ENCODE measurements at places on chromosomes 7 and 10. TPM values are rescaled to one million over a fixed set of nuclear protein-coding genes. Genes with fewer than 3 reads are reported as not detected.
A peak's percentile ranks its signal among the peaks of the same experiment; 100 is the strongest.

DNA sequence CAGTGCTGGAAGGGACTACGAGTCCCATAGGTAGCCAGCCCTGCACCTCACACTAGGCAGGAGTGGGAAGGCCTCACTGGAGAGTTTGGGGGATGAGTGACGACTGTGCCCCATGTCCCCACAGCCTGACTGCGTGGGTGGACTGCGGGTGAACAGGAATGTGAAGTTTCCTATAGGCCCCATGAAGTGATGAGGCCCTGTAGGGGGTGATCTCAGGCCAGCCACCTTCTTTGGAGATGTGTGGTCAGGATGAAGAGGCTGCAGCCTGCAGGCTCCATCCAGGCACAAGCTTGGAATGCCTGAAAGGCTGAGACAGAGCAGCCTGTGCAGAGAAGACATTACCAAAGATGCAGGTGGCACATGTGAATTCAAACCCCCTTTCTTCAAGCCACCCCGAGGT, 94.9 kb downstream of the CPXM2 start:
- H3K4me3 ChIP-seq = no peak overlapping the region
- peaks cover 7% of the 10 kb centered on the region for H3K27me3 ChIP-seq
- no peak overlapping the region for H3K27ac ChIP-seq
- no peaks in the 10 kb centered on the region for H3K36me3 ChIP-seq
- no peaks in the 10 kb centered on the region for H3K4me1 ChIP-seq

- no peak overlapping the region for H3K27ac ChIP-seq
- no peaks in the 10 kb centered on the region for H3K4me1 ChIP-seq
- no peaks in the 10 kb centered on the region for H3K27me3 ChIP-seq
These were observed 957.1 kb downstream of the SORCS3 start for GRCh38 chr10:105598207-105598606.

The SPOCK2 gene
- total RNA-seq = 3.7 TPM

The MYOZ1 gene
- total RNA-seq = 552 TPM

DNA sequence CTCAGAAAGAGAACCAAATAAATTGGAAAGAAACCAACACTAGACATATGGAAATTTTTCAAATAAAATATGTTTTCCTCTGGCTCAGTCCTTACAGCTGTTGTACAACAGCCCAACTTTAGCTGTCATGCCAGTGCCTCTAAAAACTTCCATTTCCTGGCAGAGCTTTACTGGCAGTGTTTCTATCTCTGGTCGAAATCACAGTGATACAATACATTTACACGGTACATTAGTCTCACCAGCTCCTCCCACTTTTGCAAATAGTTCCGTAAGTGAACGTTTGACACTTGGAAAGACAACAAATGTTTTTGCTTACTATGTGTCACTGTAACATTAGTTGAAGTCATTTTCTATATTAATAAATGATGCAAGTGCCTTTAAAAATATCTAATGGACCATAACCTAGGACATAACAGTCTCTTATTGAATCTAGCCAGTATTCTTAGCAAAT, 29.8 kb downstream of the BCAP29 start:
- peaks cover 16% of the 10 kb centered on the region for H3K36me3 ChIP-seq
- no peak overlapping the region for H3K4me3 ChIP-seq
- no peak overlapping the region for H3K27ac ChIP-seq
- DNase-seq = peak; percentile 64

The NEBL gene
- total RNA-seq = 3.2 TPM

DNA sequence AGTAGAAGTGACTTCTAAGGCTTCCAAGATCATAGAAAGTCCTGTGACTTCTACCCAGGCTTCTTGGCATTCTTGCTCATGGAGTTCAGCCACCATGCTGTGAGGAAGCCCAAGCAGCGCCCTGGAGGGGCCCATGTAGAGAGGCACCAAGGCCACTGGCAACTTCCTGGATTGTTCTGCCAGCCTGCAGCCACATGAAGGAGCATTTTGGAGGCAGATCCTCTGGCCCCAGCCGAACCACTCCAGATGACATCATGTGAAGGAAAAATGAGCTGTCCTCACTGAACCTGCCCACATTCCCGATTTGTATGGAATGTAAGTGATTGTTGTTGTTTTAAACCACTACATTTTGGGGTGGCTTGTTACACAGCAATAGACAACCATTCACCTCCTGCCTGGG, 51.5 kb upstream of the MNX1 start:
- no peaks in the 10 kb centered on the region for H3K4me1 ChIP-seq
- peaks cover 14% of the 10 kb centered on the region for H3K27me3 ChIP-seq
- H3K4me3 ChIP-seq = no peak overlapping the region
- DNase-seq = no peak
- H3K27ac ChIP-seq = no peak overlapping the region
- no peaks in the 10 kb centered on the region for H3K36me3 ChIP-seq
